ENCODE measurements at places on chromosomes 7 and 10.

DNA sequence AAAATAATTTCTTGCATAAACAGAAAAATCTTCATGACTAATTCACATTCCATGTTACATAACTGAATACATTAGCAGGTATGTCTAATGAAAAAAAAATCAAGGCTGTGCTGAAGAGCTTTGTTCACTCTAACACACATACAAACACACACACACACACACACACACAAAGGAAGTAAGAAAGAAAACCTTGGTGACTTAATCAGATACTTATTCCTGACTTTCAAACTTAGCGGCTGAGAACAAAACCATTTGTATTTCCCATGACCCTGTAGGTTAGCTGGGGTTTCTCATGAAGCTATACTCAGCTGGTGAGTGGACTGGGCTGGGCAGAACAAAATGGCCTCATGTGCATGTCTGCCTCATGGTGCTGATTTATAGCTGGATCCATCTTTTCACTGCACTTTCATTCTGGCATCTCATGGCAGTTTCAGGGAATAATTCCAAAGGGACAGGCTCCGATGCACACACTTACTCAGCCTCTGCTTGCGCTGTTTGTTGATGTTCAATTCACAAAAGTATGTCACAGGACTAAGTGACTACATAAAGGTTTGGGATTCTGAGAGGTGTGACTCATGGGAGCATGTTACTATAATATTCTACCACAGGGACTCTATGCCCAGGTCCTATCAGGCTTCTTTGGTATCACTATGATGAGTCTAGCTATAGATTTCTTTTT is 161.2 kb downstream of the PCLO start:
- DNase-seq: no peak
- no peaks in the 10 kb centered on the region for H3K36me3 ChIP-seq
- no peak overlapping the region for H3K27ac ChIP-seq
- no peaks in the 10 kb centered on the region for H3K4me1 ChIP-seq
- H3K27me3 ChIP-seq: no peaks in the 10 kb centered on the region

DNA sequence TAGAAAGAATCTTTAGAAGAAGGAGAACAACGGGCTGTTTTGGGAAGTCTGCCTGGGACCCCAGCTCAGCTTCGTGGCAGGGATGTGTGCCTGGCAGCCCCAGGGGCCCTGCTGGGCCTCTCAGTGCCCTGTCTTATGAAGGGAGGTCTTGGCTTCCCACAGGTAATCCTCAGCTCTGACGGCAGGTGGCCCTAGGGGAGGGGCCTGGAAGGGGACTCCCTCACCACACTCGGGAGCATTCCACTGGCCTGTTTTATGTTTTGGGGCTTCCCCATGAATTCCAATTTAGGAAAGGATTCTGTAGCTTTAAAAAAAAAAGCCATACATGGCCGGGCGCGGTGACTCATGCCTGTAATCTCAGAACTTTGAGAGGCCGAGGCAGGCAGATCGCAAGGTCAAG is 3.0 kb upstream of the DMBT1 start:
- H3K36me3 ChIP-seq: no peaks in the 10 kb centered on the region
- peaks cover 13% of the 10 kb centered on the region for H3K4me1 ChIP-seq
- H3K4me3 ChIP-seq: no peak overlapping the region
- H3K27ac ChIP-seq: no peak overlapping the region
- H3K27me3 ChIP-seq: peaks cover 27% of the 10 kb centered on the region

GRCh38 chr7:98206451-98207330 is 4.5 kb upstream of the BHLHA15 start:
- H3K36me3 ChIP-seq: peaks cover 27% of the 10 kb centered on the region
- H3K27ac ChIP-seq: no peak overlapping the region
- H3K4me3 ChIP-seq: no peak overlapping the region
- H3K4me1 ChIP-seq: peaks cover 17% of the 10 kb centered on the region
- H3K27me3 ChIP-seq: no peaks in the 10 kb centered on the region

DNA sequence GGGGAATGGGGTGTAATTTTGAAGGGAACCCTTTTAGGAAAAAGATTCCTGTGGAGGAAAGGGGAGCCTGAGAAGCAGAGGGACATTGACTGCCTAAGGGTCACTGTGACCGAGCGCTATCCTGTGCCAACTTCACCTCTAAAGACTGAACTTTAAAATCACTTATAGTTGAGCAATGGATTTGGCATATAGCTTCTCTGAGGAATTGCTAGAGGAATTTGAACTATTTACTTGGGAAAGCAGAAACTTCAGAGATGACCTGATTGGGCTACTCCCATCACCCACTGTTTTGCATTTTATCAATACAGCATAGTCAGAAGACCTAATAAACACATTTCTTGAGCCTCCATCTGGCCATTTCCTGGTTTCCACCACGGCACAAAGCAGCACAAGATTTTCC is 23.7 kb upstream of the WNT16 start:
- H3K27ac ChIP-seq: no peak overlapping the region
- peaks cover 7% of the 10 kb centered on the region for H3K27me3 ChIP-seq
- H3K4me1 ChIP-seq: peaks cover 12% of the 10 kb centered on the region
- H3K36me3 ChIP-seq: no peaks in the 10 kb centered on the region

DNA sequence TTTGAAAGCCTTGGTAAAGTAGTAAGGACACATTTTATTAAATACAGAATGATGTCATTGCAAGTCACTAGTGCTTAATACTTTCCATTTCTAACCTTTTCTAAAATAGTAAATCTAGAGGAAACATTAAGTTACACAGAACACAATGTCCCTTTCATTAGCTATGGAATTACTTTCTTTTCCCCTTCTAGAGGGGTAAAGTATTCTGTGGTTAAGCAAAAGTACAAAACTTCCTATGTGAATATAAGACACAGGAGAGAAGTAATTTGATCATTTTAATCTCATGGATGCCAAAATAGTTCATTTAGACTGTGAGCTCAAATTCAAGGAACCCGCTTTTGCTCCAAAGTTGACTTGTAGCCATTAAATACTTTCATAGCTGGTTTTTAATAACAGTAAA is 49.8 kb downstream of the SEMA3E start:
- no peak overlapping the region for H3K27ac ChIP-seq
- no peaks in the 10 kb centered on the region for H3K27me3 ChIP-seq
- DNase-seq: no peak
- H3K4me3 ChIP-seq: no peak overlapping the region
- H3K36me3 ChIP-seq: no peaks in the 10 kb centered on the region
- H3K4me1 ChIP-seq: no peaks in the 10 kb centered on the region

DNA sequence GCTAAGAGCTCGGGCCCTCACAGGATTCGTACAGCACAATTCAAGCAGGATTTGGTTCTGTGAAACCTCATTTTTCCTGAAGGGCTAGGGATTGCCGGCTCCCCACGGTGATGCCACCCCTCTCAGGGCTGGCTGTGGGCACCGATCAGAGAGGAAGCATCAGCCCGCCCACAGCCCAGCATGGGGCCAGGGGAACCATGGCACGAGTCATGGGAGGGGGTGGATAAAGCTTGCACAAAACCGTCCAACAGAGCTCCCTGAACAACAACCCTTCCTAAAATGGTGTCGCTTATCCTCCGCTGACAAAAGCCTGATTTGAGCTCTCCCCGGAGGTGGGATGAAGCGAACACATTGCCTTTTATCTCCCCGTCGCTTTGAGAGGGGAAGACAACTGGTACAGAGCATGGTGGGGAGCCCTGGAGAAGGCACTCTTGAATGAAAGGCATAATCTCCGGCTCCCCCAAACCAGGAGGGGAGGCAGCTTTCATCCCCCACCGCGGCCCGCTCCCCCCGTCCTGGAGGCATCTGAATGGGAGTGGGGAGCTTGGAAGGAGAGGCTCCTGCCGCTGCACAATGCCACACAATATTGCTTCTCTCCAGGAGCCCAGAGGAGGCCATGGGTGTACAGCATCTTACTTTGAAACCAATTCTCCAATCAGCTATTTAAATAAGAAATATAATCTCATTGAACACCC is 144.0 kb downstream of the RPS24 start:
- no peak for DNase-seq
- no peaks in the 10 kb centered on the region for H3K36me3 ChIP-seq
- no peak overlapping the region for H3K27ac ChIP-seq
- no peak overlapping the region for H3K4me3 ChIP-seq
- H3K4me1 ChIP-seq: no peaks in the 10 kb centered on the region

GRCh38 chr10:77983384-77984341 is 45.7 kb downstream of the POLR3A start:
- DNase-seq: no peak
- peaks cover 4% of the 10 kb centered on the region for H3K4me1 ChIP-seq
- H3K27ac ChIP-seq: no peak overlapping the region

DNA sequence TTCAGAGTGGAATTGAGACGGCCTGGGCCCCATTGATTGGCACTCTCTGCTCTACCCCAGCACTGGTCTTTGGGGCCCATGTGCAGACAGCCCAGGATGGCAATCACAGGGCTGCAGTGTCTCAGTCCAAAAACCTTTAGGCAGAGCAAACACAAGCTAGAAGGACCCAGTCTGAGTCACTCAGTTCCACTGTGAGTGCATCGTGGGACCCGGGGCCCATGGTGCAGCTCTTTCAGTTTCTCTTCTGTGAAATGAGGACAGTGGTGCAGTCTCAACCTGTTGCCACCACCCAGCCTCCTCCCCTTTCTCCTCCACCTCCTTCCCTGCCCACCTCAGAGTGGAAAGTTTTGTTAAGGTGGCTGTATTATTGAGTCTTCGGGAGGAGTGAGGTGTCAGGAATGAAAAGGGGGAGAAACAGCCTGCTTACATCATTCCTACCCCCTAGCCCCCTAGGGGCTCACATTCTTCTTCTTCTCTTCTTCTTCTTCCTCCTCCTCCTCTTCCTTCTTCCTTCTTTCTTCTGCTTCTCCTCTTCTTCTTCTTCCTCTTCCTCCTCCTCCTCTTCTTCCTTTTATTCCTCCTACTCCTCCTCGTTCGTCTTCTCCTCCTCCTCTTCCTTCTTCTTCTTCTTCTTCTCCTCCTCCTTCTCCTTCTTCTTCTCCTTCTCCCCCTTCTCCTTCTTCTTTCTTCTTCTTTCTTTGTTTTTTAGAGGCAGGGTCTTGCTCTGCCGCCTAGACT is 19.5 kb upstream of the CARD11 start:
- H3K27me3 ChIP-seq: no peaks in the 10 kb centered on the region
- H3K4me3 ChIP-seq: peak overlapping the region; percentile 30
- peak overlapping the region; percentile 78 for H3K27ac ChIP-seq
- H3K4me1 ChIP-seq: peaks cover 63% of the 10 kb centered on the region

GRCh38 chr10:46543466-46544377 is 12.7 kb downstream of the GPRIN2 start:
- no peaks in the 10 kb centered on the region for H3K4me1 ChIP-seq
- no peak overlapping the region for H3K4me3 ChIP-seq
- no peak for DNase-seq
- H3K27ac ChIP-seq: no peak overlapping the region

Data from activated T-helper 2 cell treated with anti-CD3 and anti-CD28 coated beads, Interferon-gamma antibody, Interleukin-2, Interleukin-4, amounts not matched to agents 10 μg/mL and 5 μg/mL and 100 μg/mL, durations not matched to agents 14 hours and 24 hours and 36 hours (primary cell).